PC-9 (cell line): ENCODE measurements at places on chromosomes 5 and 9.

DNA sequence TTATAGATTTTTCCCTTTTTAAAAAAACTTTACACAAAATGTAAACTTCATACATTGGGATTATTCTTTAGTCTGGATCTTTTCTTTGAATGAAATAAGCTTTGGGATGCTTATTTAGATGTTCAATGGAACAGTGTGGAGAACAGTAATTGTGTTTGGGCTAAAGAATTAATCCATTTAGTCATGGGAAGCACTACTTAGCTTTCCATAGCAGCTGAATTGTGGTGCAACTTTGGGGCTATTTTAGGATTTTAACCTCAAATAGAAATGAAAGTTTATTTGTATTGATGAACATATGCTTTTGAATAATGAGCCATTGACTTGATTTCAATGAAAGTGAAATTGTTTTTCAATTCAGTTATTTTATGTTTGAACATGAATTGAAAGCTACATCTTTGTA is 72.4 kb downstream of the ZCCHC7 start:
- DNase-seq: no peak

GRCh38 chr9:89044104-89044503 is 52.8 kb downstream of the S1PR3 start:
- DNase-seq: no peak

GRCh38 chr5:115992848-115993350 is 30.6 kb downstream of the LVRN start:
- no peak for DNase-seq

DNA sequence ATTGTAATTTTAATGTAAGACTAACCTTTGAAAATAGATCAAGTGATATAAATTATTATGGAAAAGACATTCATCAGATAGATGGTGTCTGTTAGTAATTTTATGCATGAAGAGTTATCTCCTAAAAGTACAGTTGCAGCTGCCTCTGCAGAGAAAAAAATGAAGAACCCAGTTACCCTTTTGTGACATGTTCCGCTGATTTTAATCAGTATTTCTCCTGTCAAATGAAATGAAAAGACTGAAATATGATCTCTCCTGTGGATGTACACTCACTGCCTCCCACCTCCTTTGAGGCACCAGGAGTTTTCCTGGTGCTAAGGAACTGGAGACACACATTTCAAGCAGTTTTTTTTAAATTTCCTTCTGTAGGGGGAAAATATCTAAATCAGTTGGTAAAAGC is 277.4 kb downstream of the KIF4B start:
- DNase-seq: no peak

DNA sequence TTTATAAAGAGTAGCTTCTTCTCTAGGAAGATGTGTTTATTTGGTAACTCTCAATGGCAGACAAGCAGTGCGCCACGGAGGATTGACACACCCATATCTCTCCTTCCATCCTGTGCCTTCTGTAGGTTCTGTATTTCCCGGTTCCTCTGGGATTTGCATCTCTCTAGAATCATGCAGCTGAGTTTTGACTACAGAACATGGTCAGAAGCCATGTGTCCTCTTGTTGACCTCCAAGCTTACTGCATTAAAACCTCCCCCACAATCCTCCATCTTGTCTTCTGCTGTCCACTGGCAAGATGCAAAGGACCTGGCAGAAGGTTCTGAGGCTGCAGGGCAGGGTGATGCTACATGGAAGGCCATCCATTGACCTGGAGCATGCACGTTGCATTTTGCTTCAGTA is 482.0 kb downstream of the DMRT2 start:
- DNase-seq: no peak

- peak; percentile 62 for DNase-seq
These were observed 69.4 kb downstream of the KLHL3 start for GRCh38 chr5:137666461-137666850.

DNA sequence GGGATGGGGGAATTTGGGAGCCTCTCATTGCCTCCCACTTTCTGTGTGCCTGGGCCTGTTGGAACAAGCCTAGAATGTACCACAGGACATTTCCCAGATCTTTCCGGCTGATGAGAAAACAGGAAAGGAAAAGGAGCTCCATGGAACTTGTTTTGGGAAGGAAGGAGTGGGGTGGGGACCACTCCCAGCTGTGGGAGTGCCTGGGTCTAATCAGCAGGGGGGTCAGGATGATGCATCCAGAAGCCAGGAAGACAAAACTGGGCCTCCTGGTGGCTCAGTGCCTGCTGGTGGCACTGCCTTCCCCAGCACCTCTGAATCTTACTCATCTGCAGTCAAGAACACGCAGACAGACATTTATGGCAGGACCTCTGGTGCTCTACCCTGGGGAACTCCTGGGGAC is 2.8 kb downstream of the SMIM33 start:
- DNase-seq: no peak

DNA sequence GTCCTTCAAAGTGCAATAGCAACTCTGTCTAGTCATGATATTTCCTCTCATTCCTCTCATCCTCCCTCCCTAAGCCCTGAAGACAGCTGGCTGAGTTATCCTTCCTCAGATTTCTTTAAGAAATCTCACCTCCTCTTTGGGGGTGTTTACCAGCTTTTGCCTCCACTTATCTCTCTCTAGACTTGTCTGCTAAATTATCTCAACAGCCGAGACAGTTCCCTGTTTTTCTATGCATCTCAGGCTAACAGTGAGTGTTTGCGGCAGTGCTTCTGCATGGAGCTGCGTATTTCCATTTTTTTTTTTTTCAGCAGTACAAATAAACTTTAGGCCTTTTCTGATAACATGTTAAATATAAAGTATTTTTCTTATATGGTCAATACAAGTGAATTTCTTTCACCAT is 20.9 kb downstream of the KCTD16 start:
- no peak for DNase-seq
